Activated CD4-positive, alpha-beta T cell treated with anti-CD3 and anti-CD28 coated beads, Interleukin-2, amount 50 U/mL, for 48 hours (primary cell): ENCODE measurements at places on chromosomes 16 and 17.
A peak's percentile ranks its signal among the peaks of the same experiment; 100 is the strongest.

DNA sequence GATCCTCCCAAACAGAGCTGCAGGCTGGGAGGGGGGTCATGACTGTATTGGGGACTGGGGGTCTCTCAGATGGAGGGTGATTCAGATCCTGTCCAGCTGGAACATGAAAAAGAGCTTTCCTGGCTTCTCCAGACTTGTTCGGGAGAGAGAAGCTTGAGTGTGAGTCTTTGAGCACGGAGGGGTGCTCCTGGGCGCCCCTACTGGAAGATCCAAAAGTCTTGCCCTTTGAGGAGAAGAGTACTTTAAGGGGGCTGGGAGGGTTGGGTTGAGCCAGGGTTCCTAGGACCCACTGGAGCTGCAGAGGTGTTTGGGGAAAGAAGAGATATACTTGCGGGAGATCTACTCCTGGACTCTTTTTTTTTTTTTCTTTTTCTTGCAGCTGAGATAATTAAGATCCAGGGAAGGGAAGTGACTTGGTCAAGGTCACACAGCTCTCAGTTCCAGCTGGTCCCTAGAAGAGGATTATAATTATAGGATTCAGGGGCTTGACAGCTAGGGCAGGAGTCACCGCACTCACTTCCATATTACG, 8.4 kb downstream of the RARA start:
- DNase-seq, result no peak

DNA sequence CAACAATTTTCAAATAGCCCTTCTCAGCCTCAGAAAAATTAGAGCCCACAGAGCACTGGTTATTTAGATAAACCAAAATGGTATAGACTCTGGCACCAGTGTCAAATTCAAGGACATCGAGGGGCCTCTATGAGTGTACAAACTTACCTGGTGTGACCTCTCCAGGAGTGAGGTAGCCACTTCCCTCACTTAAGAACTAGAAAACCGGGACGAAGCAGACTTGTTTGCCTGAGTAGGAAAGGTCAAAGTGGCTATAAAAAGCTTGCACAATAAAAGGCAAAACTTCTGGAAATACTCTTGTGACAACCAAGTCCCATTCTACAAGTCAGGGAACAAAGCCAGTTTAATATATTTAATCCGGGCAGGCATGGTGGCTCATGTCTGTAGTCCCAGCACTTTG, 39.2 kb upstream of the PRSS54 start:
- DNase-seq, result no peak

- DNase-seq, result no peak
These were observed 36.3 kb downstream of the GNA13 start for GRCh38 chr17:65020284-65020683.

GRCh38 chr16:47694543-47694942, 233.4 kb downstream of the PHKB start:
- DNase-seq, result no peak

- no peak for DNase-seq
These were observed 17.6 kb upstream of the CYLD start for GRCh38 chr16:50724306-50724705.

DNA sequence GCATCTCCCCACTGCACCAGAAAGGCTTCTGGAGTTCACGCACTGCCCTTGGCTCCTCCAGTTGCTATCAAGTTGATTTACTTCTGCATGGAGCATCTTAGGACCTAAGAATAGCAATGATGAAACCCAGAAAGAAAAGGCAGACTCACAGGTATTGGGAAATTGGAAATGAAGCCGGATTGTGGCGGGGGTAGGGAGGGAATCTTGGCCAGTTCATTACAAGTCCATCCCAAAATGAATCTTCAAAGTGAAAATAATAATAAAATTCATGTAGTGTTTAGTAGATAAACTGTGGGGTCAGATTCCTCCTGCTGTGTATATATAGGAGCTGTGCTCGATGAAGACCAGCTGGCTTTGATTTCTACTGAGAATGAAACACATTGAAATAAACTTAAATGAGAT, 33.7 kb downstream of the TEKT3 start:
- DNase-seq, result no peak

DNA sequence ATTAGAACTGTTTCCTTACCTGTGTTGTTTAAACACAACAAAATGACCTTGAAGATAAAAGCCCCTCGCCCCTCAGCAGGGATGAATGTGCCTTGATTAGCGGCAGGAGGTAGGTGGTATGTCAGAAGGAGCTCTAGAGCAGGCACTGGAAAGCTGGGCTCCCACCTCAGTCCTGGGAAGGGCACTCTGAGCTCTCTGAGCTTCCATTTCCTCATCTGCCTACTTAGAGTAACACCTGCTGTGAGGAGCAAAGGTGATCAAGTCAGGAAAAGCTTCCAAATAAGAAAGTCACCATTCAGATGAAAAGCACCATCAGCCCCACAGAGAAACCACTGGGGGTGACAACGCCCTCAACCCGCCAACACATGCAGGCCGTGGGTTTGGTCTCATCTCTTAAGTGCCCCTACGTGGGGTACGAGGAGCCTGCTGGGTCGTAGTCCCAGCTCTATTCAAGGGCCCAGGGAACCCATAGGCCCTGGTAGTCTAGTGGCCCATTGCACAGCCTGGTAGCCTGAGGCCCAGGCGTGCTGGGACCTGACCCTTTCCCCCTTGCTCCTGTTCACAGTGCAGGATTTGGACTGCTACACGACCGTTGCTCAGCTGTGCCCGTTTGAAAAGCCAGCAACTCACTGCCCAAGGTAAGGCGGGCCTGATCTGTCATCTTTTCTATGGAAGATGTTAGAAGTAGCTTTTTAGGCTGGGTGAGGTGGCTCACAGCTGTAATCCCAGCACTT, 57.3 kb downstream of the CRISPLD2 start:
- DNase-seq, result no peak

GRCh38 chr16:87264634-87265033, 52.6 kb downstream of the C16orf95 start:
- DNase-seq, result no peak

GRCh38 chr17:35242805-35243560, at the start of gene SLFN5:
Gene SLFN5, plus strand, starts transcription at chr17:35243072. Its CDS starts 15,619 bp downstream, at chr17:35258691.
- peak; percentile 96 for DNase-seq

GRCh38 chr16:836221-836620, 35.7 kb upstream of the GNG13 start:
- no peak for DNase-seq

DNA sequence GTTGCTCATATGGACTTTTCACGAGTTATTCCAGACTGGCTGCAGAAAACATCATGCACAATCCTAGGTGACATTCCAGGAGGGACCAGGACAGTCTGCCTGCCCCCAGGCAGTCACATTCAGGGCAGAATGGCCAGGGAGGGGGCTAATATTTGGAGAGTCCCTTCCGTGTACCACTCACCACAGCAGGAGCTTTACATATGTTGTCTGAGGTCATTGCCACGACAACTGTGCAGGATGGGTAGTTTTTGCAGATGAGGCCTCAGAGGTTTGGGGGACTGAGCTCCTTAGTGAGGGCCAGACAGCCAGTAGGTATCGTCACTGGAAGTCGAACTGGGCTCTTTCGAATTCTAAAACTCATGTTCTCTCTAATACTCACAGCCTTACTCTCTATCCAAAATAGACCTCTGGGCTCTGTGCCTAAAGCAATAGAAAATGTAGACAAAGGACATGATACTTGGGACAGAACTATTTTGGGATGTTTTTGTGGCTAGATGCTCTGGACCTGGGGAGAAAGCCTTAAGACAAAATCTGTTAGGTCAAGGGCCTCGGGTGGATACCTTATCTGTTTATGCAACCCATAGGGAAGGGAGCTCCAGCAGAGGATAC, 338.5 kb downstream of the MAF start:
- DNase-seq, result no peak

DNA sequence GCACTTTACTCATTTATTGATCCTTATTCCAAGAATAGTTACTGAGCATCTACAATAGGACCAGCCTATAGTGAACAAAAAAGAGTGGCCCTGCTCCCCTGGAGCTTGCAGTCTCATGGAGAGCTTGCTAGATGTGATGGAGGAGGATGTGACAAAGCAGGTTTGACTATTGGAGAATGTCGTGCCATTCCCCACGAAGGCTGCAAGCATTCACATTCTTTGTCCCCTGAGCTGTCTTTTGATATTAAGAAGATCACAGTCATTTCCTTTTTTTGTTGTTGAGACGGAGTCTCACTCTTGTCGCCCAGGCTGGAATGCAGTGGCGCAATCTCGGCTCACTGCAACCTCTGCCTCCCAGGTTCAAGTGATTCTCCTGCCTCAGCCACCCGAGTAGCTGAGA, 115.0 kb upstream of the ADAMTS18 start:
- no peak for DNase-seq

DNA sequence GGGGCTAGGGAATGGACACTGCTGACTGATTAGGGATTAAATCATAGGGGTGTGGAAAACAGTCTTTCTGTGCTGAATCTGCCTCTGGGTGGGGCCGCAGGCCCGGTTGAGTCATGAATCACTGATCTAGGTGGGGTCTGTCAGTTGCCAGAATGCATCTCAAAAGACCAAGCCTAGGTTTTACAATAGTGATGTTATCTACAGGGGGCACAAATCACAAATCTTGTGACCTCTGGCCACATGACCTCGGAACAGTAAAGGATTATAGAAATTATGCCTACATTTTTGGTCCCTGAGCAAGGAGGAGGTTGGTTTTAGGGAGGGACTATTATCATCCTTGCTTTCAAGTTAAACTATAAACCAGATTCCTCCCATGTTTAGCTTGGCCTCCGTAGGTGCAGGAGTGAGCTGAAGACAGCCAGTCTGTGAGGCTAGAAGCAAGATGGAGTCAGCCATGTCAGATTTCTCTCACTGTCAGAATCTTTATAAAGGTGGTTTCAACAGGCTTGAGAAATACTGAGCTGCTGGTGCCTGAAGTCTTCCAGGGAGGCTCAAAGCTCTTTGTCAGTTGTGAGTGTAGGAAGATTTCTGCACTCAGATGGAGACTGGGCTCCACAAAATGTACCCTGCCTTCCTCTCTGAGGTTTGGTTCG, 12.9 kb downstream of the GNGT2 start:
- no peak for DNase-seq

- DNase-seq, result no peak
These were observed 5.4 kb upstream of the TOP2A start for GRCh38 chr17:40422990-40423633.

- peak; percentile 49 for DNase-seq
These were observed 15.6 kb upstream of the PDK2 start for GRCh38 chr17:50079334-50080095.

GRCh38 chr16:51544851-51545467, 393.9 kb upstream of the SALL1 start:
- DNase-seq, result no peak

DNA sequence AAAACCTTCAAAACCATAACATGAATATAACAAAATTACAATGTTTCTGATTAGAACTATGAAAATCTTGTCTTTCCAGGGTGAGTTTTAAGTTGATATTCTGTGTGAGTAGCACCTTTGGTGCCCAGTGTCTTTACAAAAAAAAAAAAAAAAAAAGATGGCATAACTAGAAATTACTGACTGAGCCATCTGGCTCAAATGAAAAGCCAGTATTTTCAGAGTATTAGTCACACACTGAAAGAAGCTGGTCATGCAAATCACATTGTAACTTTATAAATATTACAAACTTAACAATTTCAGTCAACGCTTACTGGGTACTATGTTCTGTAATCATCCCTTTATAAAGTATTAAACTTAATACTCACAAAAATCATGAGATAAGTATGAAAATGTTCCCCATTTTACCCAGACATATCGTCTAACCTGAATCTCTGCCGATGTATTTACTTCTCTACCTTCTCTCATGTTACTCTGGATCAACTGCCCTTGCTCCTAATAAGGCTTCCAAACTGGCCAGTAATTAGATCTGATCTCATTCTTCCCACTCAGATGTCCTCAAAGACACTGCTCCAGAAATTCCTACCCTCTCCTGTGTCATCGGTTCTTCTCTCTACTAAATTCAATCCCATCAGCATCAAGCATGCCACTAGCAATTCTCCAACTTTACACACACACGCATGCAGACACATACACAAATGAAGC, 25.4 kb downstream of the UBE2G1 start:
- DNase-seq, result no peak

DNA sequence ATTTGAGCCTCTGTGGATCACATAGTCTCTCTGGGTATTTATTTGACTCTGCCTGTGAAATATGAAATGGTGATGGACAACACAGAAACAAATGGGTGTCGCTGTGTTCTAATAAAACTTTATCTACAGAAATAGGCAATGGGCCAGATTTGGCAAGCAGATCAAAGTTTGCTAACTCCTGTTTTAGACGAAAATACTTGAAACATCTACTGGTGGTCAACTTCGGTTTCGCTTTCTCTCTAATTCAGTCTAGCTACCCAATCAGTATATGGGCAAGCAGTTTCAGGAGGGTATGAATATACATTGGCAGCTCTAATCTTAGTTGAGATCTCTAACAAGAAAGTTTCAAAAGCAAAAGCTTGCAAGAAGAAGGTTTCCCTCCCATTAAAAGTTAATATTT, 60.1 kb upstream of the DYNLRB2 start:
- no peak for DNase-seq

GRCh38 chr17:17921192-17922069, 50.8 kb downstream of the TOM1L2 start:
- DNase-seq, result no peak

- peak; percentile 44 for DNase-seq
These were observed 5.8 kb upstream of the ZNF23 start for GRCh38 chr16:71467810-71468209.

GRCh38 chr17:10875430-10875851, 37.6 kb upstream of the PIRT start:
- peak; percentile 1 for DNase-seq

- DNase-seq, result no peak
These were observed 29.0 kb upstream of the PITPNA start for GRCh38 chr17:1591474-1592090.

GRCh38 chr17:5931616-5932015, 138.6 kb upstream of the WSCD1 start:
- DNase-seq, result no peak

DNA sequence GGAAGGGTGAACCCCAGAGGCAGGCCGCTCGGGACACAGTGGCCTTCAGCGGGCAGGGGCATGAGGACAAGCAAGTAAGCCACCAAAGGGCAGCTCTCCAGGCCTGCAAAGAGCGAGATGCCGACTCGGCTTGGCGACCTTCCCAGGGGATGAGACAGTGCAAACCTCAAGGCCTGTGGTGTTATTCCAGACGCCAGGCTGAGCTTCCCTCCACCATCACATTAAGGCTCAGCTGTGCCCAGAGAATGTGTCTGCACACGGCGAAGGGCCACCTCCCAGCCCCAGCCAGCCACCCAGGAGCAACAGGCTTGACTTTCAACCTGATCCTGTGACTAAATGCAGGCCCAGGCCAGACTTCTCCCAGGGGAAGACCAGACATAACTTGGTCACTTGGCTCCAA, 251.4 kb downstream of the SOX9 start:
- DNase-seq, result no peak
